Stimulated activated CD4-positive, alpha-beta T cell treated with anti-CD3 and anti-CD28 coated beads, Interleukin-4, amount 100 ng/mL, for 24 hours (primary cell): ENCODE measurements at places on chromosomes 6 and 20.

- DNase-seq: no peak
These were observed 2.3 kb upstream of the OOEP start for GRCh38 chr6:73371984-73372383.

DNA sequence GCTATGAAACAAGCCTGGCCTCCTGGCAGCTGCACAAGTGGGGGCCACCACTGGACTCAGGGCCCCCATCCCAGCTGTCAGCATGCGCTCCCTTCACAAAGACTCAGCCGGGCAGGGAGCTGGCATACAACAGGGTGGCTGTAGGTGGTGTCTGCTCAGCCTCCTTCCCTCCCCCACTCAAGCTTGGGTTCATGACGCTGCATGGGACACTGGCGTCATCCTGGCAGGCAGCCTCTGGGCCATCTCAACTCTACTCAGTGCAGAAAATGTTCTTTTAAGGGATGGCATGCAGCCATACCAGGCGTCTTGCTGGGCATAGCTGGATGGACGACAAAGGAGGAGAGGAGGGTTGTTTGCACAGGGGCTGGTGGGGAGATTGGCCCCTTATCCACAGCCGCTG is 30.5 kb downstream of the SAYSD1 start:
- no peak for DNase-seq

- DNase-seq: no peak
These were observed 52.1 kb downstream of the CBLN4 start for GRCh38 chr20:55953201-55953600.

DNA sequence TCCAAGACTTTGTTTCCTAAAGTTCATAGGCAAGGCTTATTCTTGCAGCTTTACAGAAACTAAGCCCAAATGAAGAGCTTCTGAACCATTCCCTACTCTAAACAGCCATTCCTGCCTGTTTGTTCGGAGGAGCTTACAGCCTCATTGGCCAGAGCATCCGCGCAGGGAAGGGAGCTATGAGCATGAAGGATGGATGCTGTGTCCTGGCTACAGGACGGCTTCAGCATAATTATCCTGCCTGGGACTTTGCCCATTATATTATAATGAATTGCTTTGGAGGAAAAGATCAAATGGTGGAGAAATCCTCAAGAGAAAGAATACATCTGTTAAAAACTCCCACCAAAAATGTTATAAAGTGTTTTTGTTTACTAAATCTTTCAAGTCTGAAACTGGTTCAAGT is 378.2 kb upstream of the BTBD3 start:
- DNase-seq: no peak

DNA sequence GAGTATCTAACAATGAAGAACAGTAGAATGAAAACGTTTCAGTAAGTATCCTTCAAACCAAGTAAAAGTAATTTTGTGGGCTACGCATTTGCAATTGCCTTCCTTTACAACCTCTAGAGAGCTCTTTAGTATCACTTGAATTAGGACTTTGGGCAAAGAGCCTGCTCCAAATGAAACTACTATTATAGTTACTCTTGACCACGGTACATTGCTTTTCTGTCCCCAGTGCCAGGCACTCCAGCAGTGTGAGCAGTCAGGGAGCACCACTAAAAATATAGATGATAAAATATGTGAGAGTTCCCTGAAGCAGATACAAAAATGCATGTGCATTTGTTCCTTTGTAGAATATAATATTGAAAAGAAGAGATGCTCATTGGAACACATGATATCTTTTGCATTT is 450.1 kb upstream of the MANEA start:
- DNase-seq: no peak

- peak; percentile 14 for DNase-seq
These were observed 77.8 kb upstream of the TGM3 start for GRCh38 chr20:2217857-2218539.

DNA sequence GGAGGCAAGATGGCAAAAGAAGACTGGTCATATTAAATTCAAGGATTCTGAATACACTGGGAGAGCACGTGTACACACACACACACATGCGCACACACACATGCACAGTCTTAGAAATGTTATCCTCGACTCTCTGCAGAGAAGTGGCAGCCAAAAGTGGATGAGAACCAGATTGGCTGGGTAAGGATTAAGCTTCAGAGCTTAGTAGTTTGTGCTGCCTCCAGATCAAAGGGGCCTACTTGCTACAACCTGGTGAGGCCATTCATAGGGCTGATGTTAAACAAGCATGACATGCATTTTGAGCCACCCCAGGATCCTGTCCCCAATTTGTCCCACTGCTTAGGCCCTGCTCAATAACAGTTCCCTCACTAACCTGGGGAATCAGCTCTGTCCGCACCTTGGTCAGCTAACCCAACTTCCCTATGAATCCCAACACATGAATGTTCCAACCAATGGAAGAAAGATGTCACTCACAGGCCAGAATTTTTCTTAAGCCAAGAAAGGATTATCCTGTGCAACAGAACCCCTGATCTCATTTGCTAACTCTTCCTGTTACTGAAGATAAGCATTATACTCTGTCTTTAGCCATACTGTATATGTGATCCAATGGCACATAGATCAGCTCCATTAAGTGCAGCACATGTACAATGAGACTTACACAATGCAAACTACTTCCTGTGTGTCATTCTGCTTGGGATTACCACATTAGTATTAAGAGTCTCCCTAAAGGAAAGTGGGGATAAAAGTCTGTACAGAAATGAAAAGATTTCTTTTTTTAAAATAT is 31.0 kb downstream of the TOMM6 start:
- no peak for DNase-seq

GRCh38 chr6:168525114-168525513 is 84.1 kb downstream of the SMOC2 start:
- DNase-seq: no peak

DNA sequence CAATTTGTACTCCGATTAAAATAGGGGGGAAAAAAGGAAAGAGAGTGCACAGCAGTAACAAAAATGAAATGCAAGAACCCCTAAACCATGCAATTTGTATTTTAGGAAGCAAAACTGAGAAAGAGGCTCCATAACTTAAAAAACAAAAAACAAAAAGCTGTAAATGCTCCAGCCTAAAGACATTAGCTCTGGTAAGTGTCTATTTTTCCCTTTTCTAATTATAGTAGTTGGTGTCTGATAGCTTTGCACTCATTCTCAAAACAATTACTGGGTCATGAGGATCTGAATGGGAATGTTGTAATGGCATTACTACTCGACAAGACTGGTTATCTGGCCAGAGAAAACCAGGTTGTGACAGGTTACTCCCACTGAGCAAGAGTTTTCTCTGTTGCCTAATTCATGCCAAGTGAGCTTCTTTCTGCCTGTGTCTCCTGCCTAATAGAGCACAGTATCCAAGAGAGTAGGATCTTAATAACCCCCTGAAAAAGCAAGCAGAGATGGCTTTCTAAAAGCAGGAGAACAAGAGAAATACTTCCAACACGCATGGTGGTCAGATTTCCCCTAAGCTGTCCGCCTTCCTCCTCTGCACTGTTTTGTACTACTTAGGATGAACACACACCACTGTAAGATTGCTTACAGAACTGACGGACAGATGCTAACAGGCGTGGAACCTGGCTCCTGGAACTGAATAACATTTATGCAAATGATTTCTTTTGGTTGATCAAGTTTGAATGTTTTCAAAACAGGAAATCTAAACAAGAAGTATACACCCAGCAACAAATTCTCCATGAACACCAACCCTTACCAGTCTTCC is 86.4 kb downstream of the FKBP5 start:
- no peak for DNase-seq

- no peak for DNase-seq
These were observed 91.0 kb downstream of the BCKDHB start for GRCh38 chr6:80197474-80197873.

DNA sequence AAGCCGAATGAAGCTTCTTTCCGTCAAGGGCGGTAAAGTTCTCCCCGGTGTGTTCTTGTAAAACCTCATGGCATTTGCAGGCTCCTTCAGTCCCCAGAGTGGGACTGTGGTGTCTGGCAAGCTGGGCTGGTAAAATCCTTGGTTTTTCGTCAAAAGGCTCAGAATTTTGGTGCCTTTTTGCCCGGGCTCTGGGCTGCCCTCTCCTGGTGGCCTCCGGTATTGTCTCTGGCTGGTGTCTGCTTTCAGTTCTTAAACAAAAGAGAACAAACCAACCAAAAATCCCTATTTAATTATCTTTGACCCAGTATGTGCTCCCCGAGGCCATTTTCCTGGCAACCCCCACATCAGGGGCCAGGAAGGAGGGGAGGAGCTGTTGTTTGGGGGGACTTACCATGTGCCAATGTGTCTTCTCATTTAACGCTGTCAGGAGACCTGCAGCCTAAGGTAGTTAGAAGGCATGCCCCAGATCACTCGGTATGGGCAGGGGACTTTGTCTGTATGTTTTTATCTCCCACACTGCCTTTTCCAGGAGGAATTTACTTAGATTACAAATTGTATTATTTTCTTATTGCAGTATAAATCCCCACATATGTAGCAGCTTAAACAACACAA is 11.1 kb downstream of the CDH4 start:
- peak; percentile 6 for DNase-seq

GRCh38 chr20:49344975-49345374 is 67.1 kb upstream of the ZNFX1 start:
- DNase-seq: no peak

DNA sequence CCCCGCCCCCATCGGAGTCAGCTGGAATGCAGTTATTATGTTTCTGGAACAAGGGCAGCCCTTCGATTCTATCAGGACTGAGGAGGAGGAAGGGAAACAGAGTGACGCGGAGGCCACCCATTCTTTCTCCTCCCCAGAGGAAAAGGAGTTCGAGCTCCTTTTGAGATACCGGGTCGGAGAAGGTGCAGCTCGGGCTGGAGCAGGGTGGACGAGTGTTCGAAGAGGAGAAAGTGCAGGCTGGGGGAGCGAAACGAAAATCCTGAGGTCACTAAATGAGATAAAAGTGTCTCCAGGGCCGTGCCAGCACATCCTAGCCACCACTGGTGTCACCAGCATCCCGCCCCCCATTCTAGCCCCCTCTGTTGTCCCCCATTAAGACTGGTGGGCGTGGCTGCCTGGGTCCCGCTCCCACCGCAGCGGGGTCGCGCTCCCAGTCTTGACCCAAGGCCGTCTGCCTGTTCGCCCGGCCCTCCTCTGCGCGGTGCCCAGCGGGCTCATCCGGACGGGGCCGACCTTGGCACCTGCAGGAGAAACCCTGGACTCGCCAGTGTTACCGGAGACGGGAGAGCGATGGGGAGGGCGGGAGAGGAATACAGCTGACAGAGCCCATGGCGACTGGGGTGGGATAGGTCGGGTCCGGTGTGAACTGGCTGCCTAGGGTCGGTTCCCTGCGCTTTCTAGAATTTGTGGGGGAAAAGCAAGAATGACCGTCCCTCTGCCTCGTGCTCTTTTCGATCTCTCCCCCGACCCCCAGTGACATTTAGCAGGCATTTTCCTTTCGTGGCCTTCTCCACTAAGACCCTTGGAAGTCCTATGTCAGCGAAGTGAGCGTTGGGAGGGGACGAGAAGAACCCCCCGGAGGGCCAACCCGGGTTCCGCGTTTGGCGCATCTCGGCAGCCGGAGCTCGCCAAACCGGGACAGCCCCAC is 16.2 kb downstream of the FOXA2 start:
- no peak for DNase-seq
